Osteocyte (in vitro differentiated cells): ENCODE measurements at places on chromosomes 2 and 18. TPM values are rescaled to one million over a fixed set of nuclear protein-coding genes. Genes with fewer than 3 reads are reported as not detected.

- H3K27me3 ChIP-seq, result no peaks in the 10 kb centered on the region
- H3K36me3 ChIP-seq, result no peaks in the 10 kb centered on the region
- H3K27ac ChIP-seq, result no peak overlapping the region
- H3K4me3 ChIP-seq, result no peak overlapping the region
Observed at GRCh38 chr18:44556296-44556695, 124.4 kb upstream of the SETBP1 start.

DNA sequence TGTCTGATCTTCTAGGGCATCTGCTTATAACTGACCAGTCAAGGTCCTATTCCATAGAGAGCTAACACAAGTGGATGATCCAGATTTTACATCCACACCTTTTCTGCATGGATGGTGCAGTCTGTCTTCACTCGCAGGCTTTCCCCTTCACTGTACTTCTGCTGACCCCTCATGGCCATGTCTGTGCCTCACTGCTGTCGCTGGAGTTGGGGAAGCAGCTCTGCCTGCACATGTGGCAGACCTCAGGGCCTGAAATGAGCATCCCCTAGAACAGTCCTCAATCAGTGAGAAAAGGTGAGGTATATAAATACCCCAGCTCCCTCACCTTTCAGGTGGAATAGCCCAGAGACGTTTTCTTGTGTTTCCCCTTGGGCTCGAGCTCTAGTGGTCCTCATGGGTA is 233.8 kb downstream of the ANKRD36B start:
- H3K27me3 ChIP-seq, result peaks cover 51% of the 10 kb centered on the region
- DNase-seq, result no peak

DNA sequence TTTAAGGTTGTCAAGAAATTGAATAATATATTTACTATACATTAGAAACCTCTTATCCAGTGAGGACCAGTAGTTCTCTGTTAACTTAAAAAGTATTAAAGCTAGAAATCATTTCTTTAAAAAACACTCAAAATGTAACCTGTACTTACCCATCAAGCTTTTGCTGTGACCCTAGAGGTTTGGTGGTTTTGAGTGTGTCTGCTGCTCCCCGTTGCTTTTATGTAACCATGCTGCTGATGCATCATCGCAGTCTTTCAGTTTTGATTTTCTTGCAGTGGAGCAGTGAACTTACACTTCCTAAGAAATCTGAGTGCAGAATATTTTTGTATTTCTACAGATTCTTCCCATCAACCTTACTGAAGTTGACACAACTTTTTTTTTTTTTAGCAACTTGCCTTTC is 34.2 kb downstream of the MRPS9 start:
- no peaks in the 10 kb centered on the region for H3K27me3 ChIP-seq
- H3K36me3 ChIP-seq, result peaks cover 5% of the 10 kb centered on the region
- no peak overlapping the region for H3K4me3 ChIP-seq
- H3K4me1 ChIP-seq, result no peaks in the 10 kb centered on the region

DNA sequence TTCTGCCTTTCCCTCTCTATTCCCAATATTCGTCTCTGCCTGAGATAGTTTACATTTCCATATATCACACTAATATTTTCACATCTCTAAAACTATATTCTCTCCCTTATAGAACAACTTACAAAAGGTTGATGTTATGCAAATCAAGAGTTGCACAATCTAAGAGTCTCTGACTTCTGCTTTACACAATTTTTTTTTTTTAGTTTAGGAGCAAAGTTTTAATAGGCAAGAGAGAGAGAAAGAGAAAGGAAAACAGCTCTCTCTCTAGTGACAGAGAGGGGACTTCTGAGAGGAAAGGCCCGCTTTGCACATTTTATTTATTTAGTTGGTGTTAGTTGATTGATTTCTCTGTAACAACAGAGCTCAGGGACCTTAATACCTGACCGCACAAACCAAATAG is 380.2 kb downstream of the TXNL1 start:
- no peaks in the 10 kb centered on the region for H3K27me3 ChIP-seq
- no peak overlapping the region for H3K4me3 ChIP-seq
- peaks cover 11% of the 10 kb centered on the region for H3K4me1 ChIP-seq
- no peak for DNase-seq
- no peak overlapping the region for H3K27ac ChIP-seq
- H3K36me3 ChIP-seq, result no peaks in the 10 kb centered on the region

DNA sequence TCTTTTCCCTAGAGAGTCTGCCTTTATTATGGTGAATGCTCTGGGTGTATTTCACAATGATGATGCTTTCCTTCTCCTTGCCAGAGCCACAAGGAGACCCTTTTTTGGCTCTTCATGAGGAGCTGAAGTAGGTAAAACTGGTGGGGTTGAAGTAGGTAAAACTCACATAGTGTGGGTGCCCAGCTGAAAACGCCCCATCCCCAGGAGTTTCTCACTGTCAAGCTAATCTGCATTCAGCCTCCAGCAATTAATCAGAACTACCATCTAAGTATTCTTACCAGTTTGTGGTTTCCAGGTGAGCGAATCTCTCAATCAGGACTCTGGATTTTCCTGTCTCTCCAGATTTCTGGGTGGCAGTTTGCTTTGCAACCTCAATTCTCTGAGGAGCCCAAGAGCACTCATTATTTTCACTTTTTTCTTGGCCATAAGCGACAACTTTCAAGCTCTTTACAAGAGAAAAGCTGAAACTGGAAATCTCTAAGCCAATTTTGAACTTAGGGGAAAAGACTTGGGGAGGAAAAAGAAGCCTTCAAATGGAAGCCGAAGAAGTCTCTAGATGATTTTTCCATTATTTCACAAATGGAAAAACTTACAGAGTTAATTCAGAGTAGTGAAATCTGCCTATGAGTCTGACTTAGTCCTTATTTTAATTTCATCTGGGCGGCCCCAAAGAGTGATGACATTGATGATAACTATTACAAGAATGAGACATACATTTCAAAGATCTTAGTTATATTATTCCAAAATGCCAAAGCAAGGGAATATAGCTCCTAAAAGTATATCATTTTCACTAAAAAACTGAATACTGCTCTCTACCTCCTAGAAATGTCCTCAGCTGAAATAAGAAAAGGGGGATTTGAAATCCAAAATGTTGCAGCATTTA is 121.4 kb upstream of the MAP3K20 start:
- no peak overlapping the region for H3K4me3 ChIP-seq
- no peaks in the 10 kb centered on the region for H3K36me3 ChIP-seq
- H3K27ac ChIP-seq, result peak overlapping the region; percentile 47
- DNase-seq, result no peak

- DNase-seq, result peak; percentile 91
- no peaks in the 10 kb centered on the region for H3K27me3 ChIP-seq
- no peak overlapping the region for H3K4me3 ChIP-seq
- H3K4me1 ChIP-seq, result peaks cover 90% of the 10 kb centered on the region
Observed at GRCh38 chr2:120914839-120915521, 179.3 kb downstream of the GLI2 start.

- DNase-seq, result no peak
- peaks cover 47% of the 10 kb centered on the region for H3K4me1 ChIP-seq
- no peaks in the 10 kb centered on the region for H3K36me3 ChIP-seq
Observed at GRCh38 chr2:128374711-128375413, 56.2 kb upstream of the HS6ST1 start.

DNA sequence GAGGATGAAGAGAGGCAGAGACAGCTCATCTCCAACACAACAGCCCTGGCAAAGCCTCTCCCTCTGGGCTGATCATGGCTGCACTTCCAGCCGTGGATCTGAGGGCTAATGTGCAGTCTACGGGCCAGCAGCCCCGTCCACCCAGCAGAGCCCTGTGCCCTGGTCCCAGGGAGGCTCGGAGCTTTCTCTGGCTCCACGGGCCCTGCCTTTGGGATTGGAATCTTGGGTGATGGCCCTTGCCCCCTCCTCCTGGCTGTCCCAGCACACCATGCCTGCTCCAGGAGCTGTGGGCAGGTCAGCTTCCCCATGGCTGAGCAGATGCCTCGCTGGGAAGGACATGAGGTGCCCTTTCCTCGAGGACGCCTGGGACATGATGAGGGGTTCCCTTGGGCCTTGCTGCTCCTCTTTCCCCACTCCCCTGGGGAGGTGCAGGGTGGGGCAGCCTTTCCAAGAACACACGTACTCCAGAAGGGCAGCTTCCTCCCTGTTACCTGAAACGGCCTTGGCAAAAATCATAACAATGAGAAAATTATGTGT is 66.9 kb downstream of the C18orf63 start:
- no peak overlapping the region for H3K27ac ChIP-seq
- DNase-seq, result peak; percentile 73
- H3K27me3 ChIP-seq, result no peaks in the 10 kb centered on the region
- H3K36me3 ChIP-seq, result no peaks in the 10 kb centered on the region

- no peaks in the 10 kb centered on the region for H3K36me3 ChIP-seq
- H3K4me1 ChIP-seq, result peaks cover 6% of the 10 kb centered on the region
- H3K27ac ChIP-seq, result no peak overlapping the region
Observed at GRCh38 chr2:46735108-46735691, 180.4 kb downstream of the MCFD2 start.

DNA sequence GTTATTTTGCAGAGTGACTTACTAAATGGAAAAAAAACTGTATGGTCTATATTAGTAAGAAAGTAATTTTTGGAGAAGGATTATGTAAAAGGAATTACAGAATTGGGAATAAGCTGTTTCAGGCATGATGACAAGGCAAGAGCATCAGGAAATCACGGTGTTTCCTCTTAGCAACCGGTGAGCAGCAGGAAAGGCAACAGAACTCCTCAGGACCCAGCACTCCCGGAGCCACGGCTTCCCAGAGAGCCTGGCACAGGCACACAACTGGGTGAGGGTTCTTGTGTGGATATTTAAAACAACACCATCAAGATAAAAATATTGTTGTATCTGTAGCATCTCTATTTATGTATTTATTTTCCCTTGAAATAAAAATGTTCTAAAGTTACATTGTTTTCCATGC is 34.4 kb downstream of the CYP27C1 start:
- H3K27ac ChIP-seq, result no peak overlapping the region
- H3K36me3 ChIP-seq, result peaks cover 44% of the 10 kb centered on the region
- H3K4me3 ChIP-seq, result no peak overlapping the region
- no peaks in the 10 kb centered on the region for H3K27me3 ChIP-seq
- no peak for DNase-seq

GRCh38 chr2:96528700-96529375 is 7.7 kb upstream of the ARID5A start:
- peak overlapping the region; percentile 7 for H3K4me3 ChIP-seq
- peak overlapping the region; percentile 69 for H3K27ac ChIP-seq
- no peak for DNase-seq
- no peaks in the 10 kb centered on the region for H3K36me3 ChIP-seq
- H3K4me1 ChIP-seq, result peaks cover 54% of the 10 kb centered on the region

DNA sequence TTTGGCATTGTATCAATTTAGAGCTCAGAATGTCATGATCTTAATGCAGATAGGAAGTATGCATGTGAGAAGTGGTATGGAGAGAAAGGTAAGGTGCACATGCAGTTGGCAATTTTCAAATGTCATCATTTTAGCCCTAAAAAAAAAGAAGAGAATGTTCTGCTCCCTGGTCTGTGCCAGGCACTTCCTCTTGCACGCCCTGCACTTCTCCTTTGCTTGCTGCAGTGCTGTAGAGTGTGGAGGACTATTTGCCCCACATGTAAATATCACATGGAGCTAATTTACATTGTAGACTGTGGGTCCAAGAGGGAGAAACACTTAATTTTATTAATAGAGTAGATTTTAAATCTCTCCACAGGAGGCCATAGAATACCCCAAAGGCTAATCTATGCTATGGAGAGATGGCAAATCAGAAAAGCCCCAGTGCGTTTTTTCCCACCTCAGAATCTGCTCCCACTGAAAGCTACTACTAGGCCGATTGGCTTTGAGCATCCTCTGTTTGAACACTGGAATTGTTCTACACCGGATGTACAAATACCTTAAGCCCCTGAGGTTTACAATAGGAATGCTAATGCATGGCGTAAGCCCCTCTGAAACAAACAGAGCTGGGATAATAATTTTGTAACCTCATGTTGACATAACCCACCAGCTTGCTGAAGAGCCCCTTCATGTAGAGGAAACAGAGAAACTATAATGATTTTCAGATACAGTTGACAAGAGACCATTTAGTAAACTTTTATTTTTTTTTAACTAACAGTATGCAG is 137.2 kb upstream of the KLHL14 start:
- H3K4me1 ChIP-seq, result peaks cover 11% of the 10 kb centered on the region
- H3K36me3 ChIP-seq, result no peaks in the 10 kb centered on the region
- H3K4me3 ChIP-seq, result no peak overlapping the region
- H3K27ac ChIP-seq, result no peak overlapping the region
- peaks cover 5% of the 10 kb centered on the region for H3K27me3 ChIP-seq

DNA sequence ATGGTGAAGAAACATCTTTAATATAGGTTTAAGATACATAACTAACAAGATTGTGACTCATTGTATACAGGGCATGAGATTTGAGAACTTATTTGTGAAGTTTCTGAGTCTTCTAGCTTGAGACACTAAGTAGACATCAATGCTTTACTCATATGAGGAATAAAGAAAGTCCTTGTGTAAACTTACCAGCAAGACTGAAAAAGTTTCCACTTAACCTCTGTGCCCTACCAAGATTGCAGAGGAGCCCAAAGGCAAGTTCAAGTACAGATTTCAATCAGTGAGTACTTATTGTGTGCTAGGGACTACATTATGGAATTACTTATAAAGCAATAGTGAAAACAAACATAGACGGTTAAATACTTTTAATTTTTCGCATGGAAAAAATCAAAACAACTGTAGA is 1041.2 kb upstream of the CELF4 start:
- no peaks in the 10 kb centered on the region for H3K27me3 ChIP-seq
- no peak overlapping the region for H3K4me3 ChIP-seq
- H3K36me3 ChIP-seq, result no peaks in the 10 kb centered on the region
- no peak overlapping the region for H3K27ac ChIP-seq

GRCh38 chr18:39701055-39701783 is 2135.6 kb upstream of the CELF4 start:
- no peaks in the 10 kb centered on the region for H3K36me3 ChIP-seq
- no peak overlapping the region for H3K4me3 ChIP-seq
- H3K4me1 ChIP-seq, result no peaks in the 10 kb centered on the region
- no peaks in the 10 kb centered on the region for H3K27me3 ChIP-seq

RNF149 gene
- 31.8 and 34.7 TPM in 2 replicates for total RNA-seq

GPR55 gene
- total RNA-seq, result not detected in 2 replicates

DRC1 gene
- total RNA-seq, result not detected in 2 replicates
